ENCODE measurements at places on chromosomes 6 and 20.

DNA sequence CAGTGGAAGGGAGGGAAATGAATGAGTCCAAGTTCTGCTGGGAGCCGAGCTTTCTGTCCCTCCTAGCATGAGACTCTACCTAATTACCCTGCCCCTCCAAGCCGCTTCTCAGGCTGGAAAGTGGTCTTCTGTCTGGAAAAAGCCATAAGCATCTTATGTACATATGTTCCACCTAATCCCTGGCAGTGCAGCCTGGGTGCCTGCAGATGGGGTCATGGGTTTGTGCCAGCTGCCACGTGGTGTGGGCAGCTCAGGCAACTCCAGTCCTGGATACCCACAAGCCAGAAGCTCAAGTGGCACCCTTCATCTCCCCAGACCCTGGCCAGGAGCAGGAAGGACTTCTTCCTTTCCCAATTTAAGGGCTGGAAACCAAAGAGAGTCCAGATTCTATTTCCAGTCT, 253.1 kb downstream of the LY86 start:
- no peak for DNase-seq

DNA sequence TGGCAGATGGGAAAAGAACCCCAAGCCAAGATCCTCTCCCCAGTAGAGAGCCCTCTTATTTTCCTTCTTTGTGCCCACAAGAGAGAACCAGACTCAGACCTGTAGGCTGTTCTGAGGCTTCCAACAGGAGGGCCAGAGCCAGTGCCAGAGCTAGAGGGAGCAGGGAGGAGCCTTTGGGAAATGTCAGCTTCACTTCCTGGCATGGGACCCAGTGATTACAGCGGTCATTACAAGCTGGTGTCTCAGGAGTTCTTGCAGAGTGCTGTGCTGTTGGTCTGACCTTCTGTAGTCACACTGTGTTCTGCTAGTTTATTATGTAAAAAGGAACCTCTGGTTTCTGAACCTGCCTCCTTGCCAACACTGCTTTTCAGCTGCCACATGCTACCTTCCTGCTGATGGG, 38.9 kb downstream of the STK35 start:
- no peak for DNase-seq

- DNase-seq = no peak
Measured at GRCh38 chr20:11852811-11853210, 64.9 kb upstream of the BTBD3 start.

GRCh38 chr6:142207265-142207877, 60.3 kb downstream of the VTA1 start:
- no peak for DNase-seq

GRCh38 chr6:26400626-26401025, 1.4 kb upstream of the BTN3A1 start:
- no peak for DNase-seq

- DNase-seq = no peak
Measured at GRCh38 chr6:35154262-35154661, 13.1 kb upstream of the TCP11 start.

DNA sequence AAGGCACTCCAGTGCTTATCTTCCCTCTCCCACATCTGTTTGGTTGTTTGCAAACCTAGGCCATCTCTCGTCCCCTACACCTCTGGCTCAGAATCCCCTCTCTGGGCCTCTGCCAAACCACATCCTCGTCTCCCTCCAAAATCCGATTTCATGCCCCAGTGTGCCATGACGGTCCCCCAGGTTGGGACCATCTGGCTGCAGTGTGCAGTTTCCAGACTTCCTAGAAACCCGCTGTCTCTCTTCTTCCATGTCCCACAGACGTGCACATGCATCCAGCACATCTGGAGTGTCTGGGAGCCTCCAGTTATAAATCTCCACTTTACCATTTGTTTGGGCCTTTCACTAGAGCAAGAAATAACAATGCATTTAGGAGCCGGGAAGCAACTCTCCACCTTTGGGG, 316.2 kb downstream of the KIF16B start:
- no peak for DNase-seq

DNA sequence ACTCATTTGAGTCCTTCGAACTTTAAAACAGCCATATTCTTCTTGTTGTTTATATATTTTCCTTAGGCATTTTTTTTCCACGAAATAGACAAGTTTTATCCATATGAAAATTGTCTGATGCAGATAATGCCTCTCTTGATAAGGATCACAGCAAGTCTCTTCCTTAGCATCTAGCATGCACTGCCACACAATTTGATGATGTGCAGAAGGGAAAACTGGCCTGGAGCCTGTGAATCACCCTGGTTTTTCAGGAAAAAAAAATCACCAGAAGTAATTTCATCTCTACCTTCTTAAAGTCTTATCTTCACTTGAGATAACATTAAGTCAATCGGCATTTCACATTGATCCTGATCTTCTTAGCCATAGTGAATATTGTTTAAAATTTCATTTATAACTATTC, 199.8 kb downstream of the TENT5A start:
- DNase-seq = no peak

GRCh38 chr6:148035806-148036390, 306.7 kb upstream of the SASH1 start:
- DNase-seq = no peak

- no peak for DNase-seq
Measured at GRCh38 chr20:20864351-20865096, 152.1 kb upstream of the RALGAPA2 start.

GRCh38 chr20:17504898-17505635, 26.1 kb downstream of the BFSP1 start:
- peak; percentile 86 for DNase-seq

- no peak for DNase-seq
Measured at GRCh38 chr6:2866171-2866846, 24.6 kb upstream of the SERPINB1 start.

DNA sequence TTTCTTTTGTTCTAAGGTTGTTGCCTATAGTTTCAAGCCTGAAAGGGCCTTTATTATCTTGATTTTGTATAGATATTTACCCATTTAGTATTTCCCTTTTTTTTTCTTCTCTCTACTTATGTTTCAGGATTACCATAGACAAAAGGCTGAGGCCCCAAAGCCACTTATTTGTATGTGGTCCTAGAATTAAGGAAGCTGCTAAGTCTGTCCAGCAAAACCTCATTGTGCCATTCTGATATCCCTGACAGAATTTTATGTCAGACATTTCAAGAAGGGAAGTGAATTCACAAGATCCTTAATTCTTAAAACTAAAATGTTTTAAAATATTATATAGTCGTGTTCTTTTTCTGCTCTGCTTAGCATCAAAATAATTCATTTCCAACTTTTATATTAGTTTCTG, 6.9 kb downstream of the HAO1 start:
- no peak for DNase-seq

DNA sequence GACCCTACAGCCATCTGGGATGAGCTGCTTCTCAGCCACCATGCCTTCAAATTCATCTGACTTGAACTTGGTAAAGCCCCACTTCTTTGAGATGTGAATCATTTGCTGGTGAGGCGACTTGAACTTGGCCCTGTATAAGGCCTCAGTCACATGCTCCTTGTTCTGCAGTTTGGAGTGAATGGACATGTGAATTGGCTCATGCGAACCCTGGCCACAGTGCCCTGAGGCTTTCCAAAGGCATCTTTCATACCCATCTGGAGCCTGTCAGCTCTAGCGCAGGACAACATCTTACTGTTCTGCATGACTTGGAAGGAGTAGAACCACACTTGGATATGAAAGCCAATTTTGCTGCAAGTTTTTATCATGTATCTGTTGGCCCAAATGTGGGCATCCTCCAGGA, 244.0 kb upstream of the FAM83B start:
- DNase-seq = no peak

All from stimulated activated effector memory CD8-positive, alpha-beta T cell treated with anti-CD3 and anti-CD28 coated beads, Interleukin-12 subunit alpha, Interleukin-12 subunit beta, amount 100 ng/mL, for 72 hours (primary cell).